AG10803 (cell line): ENCODE measurements at places on chromosomes 6 and 20.

DNA sequence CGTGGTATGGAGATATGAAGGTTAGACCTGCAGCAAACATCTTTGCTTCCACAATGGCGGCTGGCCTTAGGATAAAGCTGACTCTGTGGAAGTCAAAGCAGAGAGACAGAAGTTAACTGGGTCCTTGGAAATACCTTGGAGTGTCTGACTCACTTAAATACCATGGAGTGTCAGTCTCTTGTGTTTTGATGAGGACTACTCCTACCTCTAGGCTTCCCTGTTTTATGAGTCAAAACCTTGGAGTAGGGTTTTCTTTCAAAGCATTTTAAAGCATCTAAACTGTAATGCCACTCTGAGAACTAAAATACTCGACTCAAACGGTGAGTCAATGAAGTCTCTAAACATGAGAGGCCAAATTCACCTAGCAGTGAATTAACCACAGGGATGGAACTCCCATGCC lies 329.1 kb downstream of the SAMD5 start:
- DNase-seq = no peak

DNA sequence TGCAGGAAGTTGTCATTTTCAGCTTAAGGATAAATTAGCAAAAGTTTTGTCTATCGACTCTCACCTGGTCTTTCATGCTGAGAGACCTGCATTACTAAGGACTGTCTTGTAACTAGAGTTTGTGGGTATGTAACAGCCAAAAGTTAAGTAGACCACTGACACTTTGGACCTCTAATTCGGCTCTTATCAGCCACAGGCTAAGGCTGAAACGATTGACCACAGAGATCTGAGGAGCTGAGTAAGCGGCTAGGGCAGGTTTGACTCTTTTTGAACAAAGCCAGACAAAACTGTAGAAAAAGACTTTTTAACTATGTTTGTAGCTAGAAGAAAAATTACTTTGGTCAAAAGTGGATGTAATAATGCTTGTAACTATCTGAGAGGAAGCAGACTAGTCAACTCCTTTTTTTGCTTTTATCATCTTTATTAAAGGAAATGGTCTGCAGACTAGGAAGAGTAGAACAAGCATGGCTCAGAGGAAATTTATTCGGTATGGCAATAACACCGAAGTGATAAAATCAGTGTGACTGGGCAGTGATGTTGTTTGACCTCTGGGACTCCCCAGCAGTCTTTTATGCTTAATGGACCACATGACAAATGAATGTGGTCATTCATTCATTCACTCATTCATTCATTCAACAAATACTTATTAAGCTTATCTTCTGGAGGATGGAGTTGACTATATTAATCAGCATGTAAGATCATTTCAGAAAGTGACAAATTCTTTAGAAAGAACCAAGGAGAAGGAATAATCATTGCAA lies 725.0 kb upstream of the HS3ST5 start:
- no peak for DNase-seq

- peak; percentile 34 for DNase-seq
Observed at GRCh38 chr20:12207875-12208274, 290.2 kb downstream of the BTBD3 start.

DNA sequence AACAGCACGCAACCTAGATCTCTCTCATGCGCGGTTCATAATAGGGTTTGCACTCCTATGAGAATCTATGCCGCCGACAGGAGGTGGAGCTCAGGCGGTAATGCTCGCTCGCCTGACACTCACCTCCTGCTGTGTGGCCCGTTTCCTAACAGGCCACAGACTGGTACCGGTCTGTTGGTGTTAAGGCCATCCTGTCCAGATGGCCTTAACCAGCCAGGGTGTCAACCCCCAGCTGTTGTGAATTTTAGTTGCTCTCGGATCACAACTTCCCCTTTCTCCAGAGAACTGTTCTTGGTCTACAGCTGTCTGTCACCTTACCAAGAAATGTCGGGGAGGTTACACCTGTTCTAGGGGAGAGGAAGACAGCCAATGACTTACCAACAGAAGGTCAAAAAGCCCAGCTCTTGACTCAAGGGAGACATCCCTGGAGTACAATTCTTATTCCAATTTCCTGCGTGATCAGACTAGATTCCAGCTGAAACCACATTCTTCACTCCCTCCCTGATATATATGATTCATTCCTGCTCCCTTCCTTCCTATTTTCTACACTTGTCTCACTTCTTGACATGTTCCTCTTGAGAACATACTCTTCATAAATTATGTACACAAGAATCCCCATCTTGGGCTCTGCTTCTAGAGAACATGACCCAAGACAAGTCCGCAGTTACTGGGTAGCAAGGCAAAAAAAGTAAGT lies 23.1 kb upstream of the DNAAF9 start:
- DNase-seq = no peak

DNA sequence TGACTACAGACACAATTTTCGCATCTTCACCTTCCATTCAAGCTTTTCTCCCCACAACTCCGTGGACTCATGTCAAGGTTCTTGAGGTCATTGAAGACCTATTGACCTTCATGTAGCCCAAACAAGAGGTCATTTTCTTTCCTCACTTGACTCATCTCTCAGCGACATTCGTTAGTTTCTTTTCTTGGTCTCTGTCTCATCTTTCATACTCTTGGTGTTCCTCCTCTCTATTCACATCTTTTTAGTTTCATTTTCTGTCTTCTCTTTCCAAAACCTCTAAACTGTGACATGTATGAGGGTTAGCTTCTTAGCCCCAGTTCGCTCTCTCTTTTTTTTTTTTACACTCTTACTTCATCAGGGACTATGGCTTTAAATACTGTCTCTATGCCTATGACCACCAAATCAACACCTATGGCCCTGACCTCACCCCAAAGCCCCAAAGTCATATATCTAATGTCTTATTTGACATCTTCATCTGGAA lies 128.6 kb upstream of the BACH2 start:
- no peak for DNase-seq

DNA sequence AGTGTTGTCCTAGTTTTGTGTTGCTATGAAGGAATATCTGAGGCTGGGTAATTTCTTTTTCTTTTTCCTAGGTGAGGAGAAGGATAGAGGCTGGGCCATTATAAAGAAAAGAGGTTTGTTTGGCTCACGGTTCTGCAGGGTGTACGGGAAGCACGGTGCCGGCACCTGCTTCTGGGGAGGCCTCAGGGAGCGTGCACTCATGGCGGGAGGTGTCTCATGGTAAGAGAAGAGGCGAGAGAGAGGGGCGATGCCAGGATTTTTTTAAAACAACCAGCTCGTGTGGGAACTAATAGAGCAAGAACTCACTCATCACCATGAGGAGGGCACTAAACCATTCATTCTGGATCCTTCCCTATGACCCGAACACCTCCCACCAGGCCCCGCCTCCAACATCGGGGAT lies 14.2 kb upstream of the NPBWR2 start:
- no peak for DNase-seq
